Left cardiac atrium (tissue), 4 donors: ENCODE measurements at places on chromosomes 16 and 17. TPM values are rescaled to one million over a fixed set of nuclear protein-coding genes. Genes with fewer than 3 reads are reported as not detected.

SRCIN1 gene
- total RNA-seq, result 1.4 TPM

CA10 gene
- not detected for total RNA-seq

GRCh38 chr17:17989081-17989480, 16.4 kb downstream of the DRC3 start:
- DNase-seq, result no peak

GRCh38 chr16:79475841-79476240, 124.7 kb downstream of the MAF start:
- DNase-seq, result no peak

GRCh38 chr17:17379197-17379991, 76.2 kb downstream of the NT5M start:
- DNase-seq, result no peak

HBM gene
- not detected for total RNA-seq

ASGR2 gene
- 0.62 TPM for total RNA-seq

DNA sequence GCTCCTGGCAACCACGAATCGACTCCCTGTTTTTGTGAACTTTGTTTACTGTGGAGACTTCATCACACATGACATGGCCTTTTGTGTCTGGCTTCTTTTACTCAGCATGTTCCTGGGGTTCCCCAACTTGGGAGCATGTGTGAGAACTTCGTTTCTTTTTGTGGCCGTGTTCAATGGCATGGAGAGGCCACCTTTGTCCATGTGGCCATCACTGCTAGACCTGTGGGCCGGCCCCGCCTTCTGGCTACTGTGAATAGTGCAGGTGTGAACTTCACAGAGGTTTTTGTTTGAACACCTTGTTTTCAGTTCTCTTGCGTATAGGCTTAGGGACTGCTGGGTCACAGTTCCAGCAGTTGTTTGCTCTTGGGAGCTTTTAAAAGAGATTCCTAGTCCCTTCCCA, 5.7 kb upstream of the SLC38A8 start:
- DNase-seq, result no peak

DNA sequence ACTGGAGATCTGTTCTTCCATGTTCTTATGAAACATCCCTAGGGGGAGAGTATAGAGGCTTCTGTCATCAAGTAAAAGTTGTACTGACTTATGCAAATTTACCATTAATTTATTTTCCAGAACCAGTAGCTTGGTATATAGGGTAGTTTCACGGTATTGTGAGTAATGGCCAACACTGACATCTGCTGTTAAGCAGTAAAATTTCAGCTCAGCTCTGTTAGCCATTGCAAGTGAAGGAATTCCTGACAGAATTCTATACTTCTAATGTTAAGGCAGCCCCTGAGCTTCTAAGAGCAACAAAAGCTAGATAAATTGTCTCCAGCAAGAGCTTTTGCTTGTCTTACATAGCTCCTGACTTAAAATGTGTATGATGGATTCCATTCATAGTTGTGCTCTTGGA, 613.5 kb upstream of the C16orf82 start:
- DNase-seq, result no peak

GAS7 gene
- total RNA-seq, result 115 TPM

GRCh38 chr17:80729761-80730160, 185.1 kb downstream of the RPTOR start:
- DNase-seq, result no peak

GRCh38 chr16:28597692-28598261, 927 bp upstream of the SULT1A2 start:
- DNase-seq, result no peak

- no peak for DNase-seq
Measured at GRCh38 chr16:11168386-11169051, 87.5 kb downstream of the SOCS1 start.

SOCS1 gene
- total RNA-seq, result 8.8 TPM

GRCh38 chr17:28706471-28707338, 5.0 kb downstream of the PROCA1 start:
- DNase-seq, result no peak

DHODH gene
- total RNA-seq, result 44.3 TPM

DNA sequence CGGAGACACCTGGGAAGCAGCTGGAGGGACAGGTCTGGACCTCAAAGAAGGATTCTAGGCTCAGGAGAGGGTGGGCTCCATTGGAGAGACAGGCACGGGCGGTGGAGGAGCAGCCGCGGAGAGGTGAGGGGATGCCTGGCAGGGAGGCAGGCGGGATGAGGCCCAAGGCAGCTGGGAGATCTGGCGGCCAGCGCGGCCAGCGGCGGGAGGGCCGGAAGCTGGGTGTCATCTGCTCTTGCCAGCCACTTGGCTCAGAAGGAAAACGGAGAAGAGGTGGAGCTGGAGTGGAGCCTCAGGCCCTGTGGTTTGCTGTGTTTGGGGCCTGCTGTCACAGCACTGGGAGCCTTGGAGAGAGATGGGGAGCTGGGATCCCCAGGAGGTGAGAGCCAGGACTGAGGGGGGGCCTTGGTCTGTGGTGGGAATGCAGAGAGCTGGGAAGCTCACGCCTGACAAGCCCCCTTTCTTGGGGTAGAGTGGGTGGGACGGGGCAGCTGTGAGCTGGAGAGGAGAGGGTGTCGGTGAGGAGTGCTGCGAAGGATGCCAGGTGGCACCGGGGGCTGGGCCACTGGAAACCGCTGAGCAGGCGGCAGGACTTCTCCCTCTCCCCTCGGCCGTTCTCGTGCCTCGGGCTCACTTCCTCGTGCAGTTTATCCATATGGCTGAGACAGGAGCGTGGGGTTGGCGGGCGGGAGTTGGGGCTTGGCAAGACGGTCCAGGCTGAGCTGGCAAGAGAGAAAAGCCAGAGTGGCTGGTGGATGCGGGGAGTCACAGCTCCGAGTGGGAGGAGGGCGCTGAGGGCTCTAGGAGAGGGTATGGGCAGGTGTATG, 8.0 kb downstream of the TBC1D24 start:
- DNase-seq, result no peak

GRCh38 chr16:14309001-14309886, 238.1 kb downstream of the MRTFB start:
- no peak for DNase-seq

GRCh38 chr16:725463-726187, 618 bp downstream of the CCDC78 start:
- no peak for DNase-seq

GRCh38 chr17:27446569-27447301, 9.5 kb upstream of the KSR1 start:
- DNase-seq, result peak; percentile 44

MT1A gene
- total RNA-seq, result 19.0 TPM

DNA sequence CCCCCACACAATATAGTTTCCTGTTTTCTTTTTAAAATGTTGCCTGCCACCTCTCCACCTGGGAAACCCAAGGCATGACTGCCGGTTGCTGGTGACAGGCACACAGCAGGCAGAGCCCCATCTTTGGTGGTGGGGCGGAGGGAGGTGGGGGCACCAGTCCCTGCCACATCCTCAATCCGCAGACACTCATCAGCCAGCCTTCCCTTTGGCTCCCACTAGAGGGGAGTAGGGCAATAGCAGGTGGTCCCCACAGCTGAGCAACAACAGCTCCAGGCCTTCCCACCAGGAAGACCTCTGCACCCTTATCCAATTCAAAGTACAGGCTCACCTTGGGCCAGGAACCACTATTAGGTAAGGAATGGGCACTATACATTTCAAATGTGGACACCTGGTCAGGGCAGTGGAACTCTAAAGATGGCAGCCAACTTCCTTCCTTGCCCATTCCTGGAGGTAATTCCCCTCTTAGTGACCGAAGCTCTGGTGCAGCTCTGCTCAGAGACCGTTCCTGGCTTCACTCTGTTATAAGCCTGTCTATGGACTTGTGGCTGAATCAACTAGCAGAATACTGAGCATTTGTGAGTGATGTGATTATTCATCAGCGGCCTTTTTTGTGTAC, 13.9 kb downstream of the RECQL5 start:
- no peak for DNase-seq

GRCh38 chr17:50177983-50178834, 12.4 kb downstream of the SGCA start:
- DNase-seq, result peak; percentile 83

- no peak for DNase-seq
Measured at GRCh38 chr16:57343221-57343620, 15.4 kb upstream of the CCL22 start.

GRCh38 chr17:57110579-57111325, 25.7 kb downstream of the AKAP1 start:
- no peak for DNase-seq

ZFPM1 gene
- 7.0 TPM for total RNA-seq

KRTAP4-9 gene
- not detected for total RNA-seq

CFAP97D1 gene
- total RNA-seq, result not detected

GRCh38 chr17:6046931-6047330, 23.2 kb upstream of the WSCD1 start:
- DNase-seq, result no peak

DNA sequence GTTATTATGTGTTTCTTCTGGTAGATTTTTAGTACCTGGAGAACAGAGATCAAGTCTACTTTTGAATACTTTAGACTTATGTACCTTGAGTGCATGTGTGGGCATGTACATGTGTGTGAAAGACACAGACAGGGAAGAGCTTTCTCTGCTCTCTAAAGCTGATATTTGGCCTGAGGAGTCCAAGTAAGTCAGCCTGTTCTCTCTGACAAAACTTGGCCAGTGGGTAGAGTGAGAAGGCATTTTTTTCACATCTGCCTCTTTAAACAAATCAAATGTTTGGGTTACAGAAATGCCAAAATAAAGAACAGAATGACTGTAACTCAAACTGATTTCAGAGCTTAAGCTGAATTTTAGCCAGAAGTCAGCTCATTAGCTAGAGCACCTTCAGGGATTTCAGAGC, 309.7 kb upstream of the DYNLRB2 start:
- no peak for DNase-seq

- DNase-seq, result no peak
Measured at GRCh38 chr16:84766978-84767773, 52.6 kb upstream of the CRISPLD2 start.

IRX3 gene
- total RNA-seq, result 5.0 TPM

- no peak for DNase-seq
Measured at GRCh38 chr16:4976079-4976478, 17.9 kb downstream of the SEC14L5 start.

DNA sequence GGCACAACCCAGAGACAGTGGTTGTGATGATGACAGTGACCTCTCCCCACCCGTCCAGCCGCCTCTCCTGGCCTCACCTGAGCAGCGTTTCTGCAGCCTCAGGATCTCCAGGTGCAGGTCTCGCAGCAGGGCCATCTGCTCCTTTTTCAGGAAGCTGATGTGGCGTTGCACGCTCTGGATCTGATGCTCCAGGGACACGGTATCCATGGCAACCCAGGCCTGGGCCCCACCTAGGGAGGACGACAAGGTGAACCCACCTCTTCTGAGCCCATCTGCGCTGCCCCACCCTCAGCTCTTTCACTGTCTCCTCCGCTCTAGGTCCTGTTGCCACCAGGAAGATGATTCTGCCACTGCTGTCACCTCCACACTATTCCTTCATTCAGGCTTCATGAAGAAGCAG, 14.5 kb downstream of the CCDC92B start:
- DNase-seq, result no peak

OR3A2 gene
- total RNA-seq, result 0.71 TPM

HAS3 gene
- total RNA-seq, result 0.44 TPM

DNA sequence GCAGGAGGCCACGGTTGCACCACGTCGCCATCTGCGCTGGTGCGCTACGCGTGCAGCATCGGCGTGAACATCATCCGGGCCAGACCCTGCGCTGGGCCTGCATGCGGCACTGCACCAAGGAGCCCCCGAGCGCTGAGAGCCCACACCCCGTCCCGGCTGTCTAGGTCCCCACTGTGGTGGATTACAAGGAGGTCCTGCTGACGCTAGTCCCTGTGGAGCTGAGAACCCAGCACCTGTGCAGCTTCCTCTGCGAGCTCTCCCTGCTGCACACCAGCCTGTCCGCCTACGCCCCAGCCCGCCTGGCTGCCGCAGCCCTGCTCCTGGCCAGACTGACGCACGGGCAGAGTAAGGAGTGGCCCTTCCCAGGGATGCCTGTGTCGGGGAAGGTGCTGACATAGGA, 10.8 kb upstream of the TEDC2 start:
- no peak for DNase-seq

DNA sequence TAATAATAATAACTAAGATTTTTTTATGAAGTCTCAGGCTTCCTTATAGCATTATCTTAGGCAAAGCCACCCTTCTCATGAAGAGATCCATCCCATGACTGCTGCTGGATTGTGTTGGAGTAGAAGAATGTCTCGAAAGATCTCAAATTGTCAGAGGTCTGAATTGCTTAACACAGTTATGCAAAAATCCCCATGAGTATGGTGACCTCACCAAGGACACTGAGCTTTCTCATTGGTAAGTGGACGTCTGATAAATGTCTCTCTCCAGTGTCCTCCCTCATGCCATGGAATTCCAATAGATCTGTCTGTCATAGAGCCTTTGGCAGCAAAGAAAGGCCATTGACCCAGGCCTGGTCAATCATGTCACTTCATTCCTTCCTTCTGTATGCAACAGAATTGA, 264.5 kb downstream of the CDH11 start:
- no peak for DNase-seq

DNA sequence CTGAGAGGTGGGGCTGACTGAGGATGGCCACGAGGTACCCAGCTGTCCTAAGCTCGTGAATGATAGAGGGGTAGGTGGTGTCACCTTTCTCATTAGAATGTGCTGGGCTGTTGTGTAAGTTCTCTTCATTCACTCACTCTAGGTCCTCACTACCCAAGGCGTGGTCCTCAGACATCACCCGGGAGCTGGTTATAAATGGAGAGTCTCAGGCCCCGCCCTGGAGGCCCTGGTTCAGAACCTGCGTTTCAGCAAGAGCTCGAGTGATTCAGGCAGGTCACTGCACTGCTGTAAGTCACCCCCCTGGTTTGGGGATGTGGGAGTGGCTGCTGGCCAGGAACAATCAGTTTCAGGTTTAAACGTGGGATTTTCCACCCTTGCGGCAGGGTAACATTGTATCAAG, 139.8 kb downstream of the FOXL1 start:
- DNase-seq, result no peak

DNA sequence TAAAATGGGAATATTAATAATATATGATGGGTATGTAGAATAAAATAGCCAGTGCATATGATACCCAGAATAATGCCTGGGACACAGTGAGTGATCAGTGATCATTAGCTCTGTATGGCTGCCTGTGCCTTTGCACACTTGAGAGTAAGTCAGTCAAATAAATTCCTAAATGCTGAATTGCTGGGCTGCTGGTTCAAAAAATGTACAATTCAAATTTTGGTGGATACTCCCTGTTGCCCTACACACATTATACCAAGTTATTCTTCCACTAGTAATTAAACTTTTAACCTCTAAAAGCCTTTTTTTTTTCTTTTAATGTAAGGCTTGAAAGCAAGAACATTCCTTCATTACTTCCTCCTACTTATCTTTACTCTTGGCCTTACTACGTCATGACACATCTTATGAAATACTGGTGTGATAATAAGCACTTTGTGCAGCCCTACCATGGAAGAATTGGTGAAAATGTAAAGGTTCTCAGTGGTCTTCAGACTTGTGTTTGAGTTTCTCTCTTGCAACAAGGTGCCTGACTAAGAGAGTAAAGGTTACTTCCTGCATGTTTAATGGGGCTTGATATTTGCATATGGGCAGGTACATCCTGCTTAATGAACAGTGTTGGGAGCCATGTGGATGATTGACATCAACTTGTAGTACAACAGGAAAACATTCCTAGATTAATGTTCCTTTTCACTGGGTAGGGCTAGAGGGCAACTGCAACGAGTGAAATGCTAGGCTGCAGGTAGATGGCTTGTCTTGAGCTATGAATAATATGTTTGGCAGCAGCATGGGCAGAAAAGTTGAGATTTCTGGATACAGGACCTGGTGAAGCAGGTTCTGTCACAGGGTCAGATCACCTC, 84.3 kb downstream of the PRKCA start:
- DNase-seq, result no peak

- peak; percentile 97 for DNase-seq
Measured at GRCh38 chr16:68244903-68245853, at the start of gene PLA2G15. Gene PLA2G15 (plus strand): TSS chr16:68245373. CDS start chr16:68245427, 54 bp downstream.

KIF18B gene
- 0.16 TPM for total RNA-seq

- no peak for DNase-seq
Measured at GRCh38 chr16:11350921-11351335, 5.7 kb downstream of the RMI2 start.
